ENCODE measurements at places on chromosomes 12 and 14.

- DNase-seq: no peak
Measured at GRCh38 chr12:111741235-111741812, 25.4 kb upstream of the ALDH2 start.

GRCh38 chr12:100539202-100539601 lies 34.3 kb upstream of the GAS2L3 start:
- DNase-seq: no peak

DNA sequence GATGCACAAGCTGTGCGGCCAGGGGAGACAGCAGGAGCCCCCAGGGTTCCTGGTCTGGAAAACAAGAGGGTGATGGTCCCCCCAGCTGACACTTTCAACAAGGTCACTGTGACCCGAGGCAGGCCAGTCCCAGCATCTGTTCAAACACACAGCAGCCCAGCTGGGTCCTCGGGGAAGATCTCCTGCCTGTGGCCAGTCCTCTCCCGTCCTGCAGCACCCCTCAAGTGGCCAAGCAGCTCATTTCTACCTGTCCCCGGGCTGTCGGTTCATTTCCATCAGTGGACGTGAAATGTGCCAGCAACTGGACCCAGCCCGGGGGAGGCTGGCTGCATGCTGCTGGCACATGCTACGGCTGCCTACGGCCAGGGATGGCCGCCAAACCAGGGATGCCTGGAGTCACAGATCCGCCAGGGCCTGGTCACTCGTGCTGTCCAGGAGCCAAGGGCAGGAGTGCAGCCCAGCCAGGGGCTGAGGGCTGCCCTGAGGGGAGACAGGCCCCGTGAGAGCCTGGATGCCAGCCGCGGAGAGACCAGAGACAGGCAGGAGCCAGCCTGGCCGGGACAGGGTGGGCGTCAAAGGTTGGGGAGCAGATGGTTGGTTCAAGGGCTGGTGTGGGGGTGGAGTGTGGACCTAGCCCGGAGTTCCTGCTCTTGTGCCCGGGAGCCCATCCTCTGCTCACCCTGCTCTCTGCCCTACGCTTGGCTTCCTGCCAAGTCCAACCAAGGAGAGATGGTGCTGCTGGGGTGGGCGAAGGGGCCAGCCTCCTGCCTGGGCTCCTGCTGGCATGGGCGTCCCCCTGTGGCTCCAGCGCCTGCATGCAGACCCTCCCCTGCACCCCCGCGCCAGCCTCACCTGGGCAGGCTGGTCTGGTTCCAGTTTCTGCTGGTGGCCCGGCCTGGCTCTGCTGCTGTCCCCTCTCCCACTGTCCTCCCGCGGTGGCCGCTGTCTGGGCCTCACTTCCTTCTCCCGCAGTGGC lies 143.8 kb downstream of the ADGRD1 start:
- DNase-seq: no peak

- no peak for DNase-seq
Measured at GRCh38 chr12:12505544-12506495, 56.8 kb downstream of the DUSP16 start.

- no peak for DNase-seq
Measured at GRCh38 chr14:58650857-58651256, 13.1 kb downstream of the DACT1 start.

GRCh38 chr12:119259484-119259883 lies 75.0 kb upstream of the CCDC60 start:
- no peak for DNase-seq

GRCh38 chr12:129885287-129885686 lies 18.5 kb downstream of the TMEM132D start:
- no peak for DNase-seq

DNA sequence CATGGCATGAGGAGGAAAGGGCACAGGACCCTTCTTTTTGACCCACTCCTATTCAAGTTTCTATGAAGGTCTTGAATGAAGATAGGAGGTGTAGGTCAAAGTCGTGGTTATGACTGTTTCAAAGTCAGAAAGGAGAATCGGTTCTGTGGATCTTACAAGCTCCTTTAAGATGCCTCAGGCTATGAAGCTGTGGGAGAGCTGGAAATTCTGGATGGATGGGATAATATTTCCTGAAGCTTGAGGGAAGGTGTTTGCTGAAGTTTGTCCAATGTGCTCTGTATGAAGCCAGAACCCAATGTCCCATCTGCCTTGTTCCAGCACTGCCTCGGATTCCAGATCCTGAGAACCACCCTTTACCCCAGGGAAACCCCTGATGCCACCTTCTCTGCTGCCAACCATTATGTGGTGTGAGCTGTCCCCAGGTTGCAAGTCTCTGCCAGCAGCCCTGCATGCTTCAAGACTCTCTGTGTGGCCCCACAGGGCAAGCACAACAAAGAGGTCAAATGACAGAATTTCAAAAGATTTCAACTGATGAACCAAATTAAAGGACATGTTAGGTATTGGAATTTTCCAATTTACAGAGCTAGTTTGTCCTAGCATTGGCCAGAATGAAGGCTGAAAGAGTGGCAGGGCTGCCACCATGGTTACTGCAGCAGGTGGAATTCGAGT lies 472.0 kb downstream of the RGS6 start:
- DNase-seq: no peak

- DNase-seq: no peak
Measured at GRCh38 chr14:94051115-94051514, 25.0 kb downstream of the OTUB2 start.

GRCh38 chr14:57835766-57836165 lies 30.1 kb downstream of the SLC35F4 start:
- DNase-seq: no peak

GRCh38 chr12:63078906-63079305 lies 72.1 kb downstream of the AVPR1A start:
- DNase-seq: no peak

- no peak for DNase-seq
Measured at GRCh38 chr14:44940211-44940610, 21.5 kb downstream of the KLHL28 start.

DNA sequence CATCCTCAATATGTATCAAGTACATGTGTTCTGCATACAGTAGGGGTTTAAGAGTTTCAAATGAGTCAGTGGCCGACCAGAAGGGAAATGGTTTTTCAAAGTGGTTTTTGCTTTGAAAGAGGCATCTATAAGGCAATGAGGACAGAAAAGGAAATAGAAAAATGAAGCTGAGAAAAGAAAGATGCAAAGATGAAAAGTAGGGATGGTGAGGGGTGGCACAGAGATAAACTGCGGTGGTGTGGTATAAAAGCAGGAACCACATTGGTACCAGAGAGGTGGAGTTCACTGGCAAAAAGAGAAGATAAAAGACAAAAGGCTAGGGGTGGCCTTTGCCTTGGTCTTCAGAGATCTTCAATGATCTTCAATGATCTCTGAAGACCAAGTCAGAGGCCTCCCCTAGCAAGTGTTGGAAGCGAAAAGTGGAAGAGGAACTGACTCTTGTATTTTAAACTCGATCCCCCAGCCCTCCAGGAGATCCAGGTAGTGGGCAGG lies 144.0 kb upstream of the KRR1 start:
- DNase-seq: no peak

GRCh38 chr12:5510251-5510805 lies 78.4 kb downstream of the NTF3 start:
- DNase-seq: no peak

DNA sequence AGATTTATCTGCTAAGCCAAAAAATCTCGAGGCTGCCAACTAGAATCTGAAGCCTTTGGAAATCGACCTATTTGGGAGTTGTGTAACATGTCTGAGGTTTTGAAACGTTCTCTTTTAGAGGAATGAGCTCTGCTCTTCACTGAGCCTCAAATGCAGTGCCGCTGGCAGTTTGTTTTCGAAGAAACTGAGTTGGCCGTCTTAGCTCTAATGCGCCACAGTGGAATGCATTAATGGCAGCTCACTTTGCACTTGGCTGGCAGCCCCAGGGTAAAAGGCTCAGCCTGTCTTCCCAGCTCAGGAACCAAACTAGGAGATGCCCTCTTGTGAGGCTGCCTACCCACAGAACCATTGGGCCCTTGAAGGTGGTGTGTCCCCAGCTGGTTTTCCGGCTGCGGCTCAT lies 53.8 kb downstream of the SFSWAP start:
- DNase-seq: no peak

- no peak for DNase-seq
Measured at GRCh38 chr14:28666961-28667360, 99.6 kb upstream of the FOXG1 start.
